ENCODE measurements at places on chromosomes 1 and 21.

GRCh38 chr1:19418503-19418971, 66.8 kb downstream of the CAPZB start:
- DNase-seq, result no peak

GRCh38 chr1:40708750-40709099, 17.2 kb downstream of the NFYC start:
- no peak for DNase-seq

- DNase-seq, result no peak
Observed at GRCh38 chr1:82225421-82226185, 424.9 kb downstream of the ADGRL2 start.

DNA sequence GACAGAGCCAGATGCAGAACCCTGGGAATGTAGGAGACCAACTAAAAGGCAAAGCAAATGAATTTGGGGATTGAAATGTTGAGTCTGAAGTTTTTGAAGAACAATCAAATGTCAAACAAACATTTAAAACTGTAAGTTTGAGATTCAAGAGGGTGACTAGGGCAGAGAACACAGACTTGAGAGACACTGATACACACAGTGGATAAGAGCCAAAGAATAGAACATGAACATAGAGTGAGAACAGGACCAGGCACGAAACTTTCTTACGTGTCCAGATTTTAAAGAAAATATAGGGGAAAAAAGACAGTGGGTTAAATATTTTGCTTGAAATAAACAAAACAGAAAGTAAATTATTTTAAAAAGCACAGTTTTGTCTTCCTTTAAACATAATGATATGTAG, 115.7 kb downstream of the DPYD start:
- DNase-seq, result no peak

DNA sequence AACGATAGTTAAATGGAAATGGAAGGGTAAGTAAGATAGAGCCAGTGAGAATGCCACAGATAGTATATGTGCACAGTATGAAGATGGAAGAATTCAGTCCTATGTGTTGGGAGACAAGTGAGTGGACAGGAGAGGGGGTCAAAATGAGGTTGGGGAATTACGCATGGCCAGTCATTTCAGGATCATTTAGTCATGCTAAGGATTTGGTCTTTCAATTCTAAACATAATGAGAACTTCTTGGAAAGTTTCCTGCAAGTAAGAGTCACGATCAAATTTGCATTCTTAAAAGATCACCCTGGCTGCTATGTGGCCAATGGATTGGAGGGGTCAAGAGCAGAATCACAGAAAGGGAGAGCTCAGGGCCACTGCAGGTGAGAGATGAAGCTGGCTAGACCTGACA, 64.0 kb upstream of the KCNK2 start:
- no peak for DNase-seq

DNA sequence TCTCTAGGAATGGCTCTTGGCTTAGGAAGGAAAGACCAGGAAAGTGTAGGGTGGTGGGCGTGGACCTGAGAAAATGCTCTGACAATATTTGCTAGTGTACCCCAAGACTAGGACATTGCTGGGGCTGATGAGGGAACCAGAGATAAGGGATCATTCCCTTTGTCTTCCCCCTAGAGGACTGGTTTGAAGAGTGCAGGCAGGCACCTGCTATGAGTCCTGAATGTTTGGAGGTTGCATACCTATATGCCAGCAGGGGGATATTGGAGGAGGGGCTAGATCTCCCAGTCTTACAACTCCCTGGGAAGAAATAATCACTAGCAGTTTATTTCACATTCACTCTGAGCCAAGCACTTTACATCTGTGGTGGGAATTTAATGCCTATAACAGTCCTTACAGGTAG, 6.0 kb upstream of the BCL10 start:
- no peak for DNase-seq

GRCh38 chr1:51088474-51088873, 13.6 kb upstream of the C1orf185 start:
- no peak for DNase-seq

GRCh38 chr1:164602101-164602422, 43.1 kb downstream of the PBX1 start:
- DNase-seq, result no peak

DNA sequence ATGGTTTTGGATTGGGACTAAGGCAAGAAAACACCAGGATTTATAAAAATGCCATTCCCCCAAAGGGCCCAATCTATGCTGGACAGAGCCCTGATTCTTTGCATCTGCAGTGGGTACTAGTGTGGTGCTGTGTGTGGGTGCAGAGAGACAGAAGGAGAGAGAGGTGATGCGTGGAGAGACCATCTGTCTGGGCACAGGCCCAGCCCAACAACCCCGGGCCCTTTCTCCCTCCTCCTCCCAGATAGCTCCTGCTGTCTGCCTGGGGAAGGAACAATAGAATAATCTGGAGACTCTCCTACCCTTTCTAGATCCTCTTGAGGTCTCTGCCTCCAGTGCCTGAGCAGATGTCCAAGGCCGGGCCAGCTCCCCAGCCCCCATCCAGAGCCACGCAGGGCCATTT, 15.1 kb downstream of the KIAA1614 start:
- peak; percentile 67 for DNase-seq

DNA sequence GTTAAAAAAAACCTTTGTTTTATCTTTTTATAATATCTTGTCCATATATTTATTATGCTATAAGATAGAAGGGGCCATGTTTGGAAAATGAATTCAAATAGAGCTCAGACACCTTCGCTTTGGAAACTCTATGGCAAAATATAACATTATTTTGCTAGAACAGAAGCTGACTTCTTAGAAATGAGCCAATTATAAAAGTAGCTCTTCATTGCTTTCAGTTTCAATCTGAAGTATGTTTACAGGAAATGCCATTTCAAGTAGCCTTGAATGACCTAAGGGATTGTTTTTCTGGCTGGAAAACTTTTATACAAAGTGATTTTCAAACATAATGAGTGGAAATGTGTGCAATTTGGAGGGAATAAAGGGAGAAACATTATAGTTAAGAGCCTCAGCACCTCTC, 37.8 kb upstream of the GBP5 start:
- no peak for DNase-seq

DNA sequence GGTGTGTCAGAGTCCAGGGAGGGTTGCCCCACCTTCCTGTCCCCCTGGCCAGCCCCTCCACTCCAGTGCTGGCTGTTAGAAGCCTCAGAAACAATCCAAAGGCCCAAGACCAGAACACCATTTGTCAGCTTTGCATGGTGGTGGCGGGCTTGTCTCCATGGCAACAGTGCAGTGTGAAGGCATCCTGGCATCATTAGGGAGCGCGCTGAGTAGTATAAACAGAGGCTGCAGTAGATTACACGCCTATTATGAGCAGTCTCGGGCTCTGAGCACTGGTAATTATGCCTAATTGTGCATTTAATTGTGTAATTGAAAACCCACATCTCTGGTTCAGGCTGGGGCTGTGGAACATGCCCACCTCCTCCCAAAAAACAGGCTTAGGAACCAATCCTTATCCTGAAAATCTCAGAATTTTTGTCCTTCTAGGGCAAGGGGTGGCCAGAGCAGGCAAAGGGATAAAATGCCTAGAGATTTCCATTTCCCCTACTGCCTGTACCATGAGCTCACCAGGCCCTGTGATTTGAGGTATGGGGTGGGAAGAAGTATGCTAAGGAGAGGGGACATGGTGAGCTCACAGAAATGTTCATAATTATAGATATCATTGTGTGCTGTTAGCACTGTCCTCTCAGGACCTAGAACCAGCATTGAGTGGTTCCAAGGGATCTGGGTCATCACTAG, 11.7 kb downstream of the NKAIN1 start:
- peak; percentile 64 for DNase-seq

DNA sequence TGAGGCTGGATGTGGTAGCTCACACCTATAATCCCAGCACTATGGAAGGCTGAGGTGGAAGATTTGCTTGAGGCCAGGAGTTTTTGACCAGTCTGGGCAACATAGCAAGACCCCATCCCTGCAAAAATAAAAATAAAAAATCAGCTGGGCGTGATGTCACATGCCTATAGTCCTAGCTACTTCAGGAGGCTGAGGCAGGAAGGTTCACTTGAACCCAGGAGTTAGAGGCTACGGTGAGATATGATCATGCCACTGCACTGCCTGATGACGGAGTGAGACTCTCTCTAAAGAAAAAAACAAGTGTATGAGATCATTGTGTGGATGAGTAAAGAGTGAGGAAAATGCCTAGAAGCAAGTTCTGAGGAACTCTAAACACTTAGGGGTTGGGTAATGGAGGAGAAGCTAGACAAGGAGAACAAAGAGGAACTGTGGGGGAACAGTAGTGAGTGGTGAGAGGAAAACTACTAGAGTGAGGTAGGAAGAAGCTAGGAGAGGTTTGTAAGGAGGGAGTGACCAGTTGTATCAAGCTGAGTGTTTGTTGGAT, 17.0 kb downstream of the CLIC4 start:
- no peak for DNase-seq

- no peak for DNase-seq
Observed at GRCh38 chr1:217861658-217862057, 230.5 kb downstream of the SPATA17 start.

DNA sequence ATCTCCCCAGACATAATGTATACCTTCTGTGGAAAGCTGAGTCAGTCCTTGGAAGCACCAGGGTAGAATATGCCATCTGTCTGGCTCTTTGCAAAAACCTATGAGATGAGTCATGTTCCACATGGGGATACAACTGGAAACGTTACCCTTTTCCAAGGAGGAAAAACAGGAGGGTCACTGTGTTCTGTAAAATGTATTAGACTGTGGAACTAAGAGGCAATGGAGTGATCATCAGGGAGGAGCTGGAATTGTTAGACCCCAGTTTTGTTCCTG, 16.1 kb upstream of the PSMD4 start:
- DNase-seq, result no peak

GRCh38 chr1:160829766-160830165, 32.9 kb downstream of the CD244 start:
- no peak for DNase-seq

DNA sequence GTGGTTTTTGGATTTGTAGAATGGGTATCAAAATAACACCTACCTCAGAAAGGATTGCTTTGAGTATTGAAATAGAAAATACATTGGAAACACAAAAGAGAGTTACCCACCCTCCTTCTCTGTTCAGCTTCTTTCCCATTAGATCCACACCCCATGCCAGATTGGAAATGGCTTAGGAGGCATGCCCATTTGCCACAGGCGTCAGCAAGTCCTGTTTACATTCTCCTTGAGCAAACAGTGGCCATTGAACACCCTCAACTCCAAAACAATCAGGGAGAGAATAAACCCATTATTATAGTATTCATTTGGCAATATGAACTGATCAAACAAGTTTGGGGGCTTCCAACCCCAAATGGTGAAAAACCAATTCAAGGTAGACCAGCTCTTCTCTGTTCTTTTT, 2.4 kb downstream of the ELAPOR1 start:
- DNase-seq, result no peak

DNA sequence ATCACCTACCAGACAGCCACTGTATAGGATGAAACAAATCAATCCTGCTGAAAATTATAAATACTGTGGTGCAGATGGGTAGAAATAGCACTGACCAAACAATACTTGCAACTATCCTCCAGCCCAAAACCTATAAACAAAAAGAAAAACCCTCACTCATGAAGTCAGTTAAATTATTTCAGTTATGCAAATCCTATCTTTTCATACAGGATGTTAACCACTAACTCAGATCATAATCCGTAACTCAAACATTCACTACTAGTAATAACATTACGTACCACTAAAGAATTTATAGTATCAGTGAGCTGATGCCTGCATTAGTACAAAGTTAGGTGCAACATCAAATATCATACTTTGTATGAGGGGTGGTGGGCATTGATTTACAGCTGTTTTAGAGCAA, 2.6 kb downstream of the NDC1 start:
- no peak for DNase-seq

Data from cerebellar nuclear complex (tissue), 1 donor.